Breast epithelium (tissue), 4 donors: ENCODE measurements at places on chromosomes 7 and 10. TPM values are rescaled to one million over a fixed set of nuclear protein-coding genes. Genes with fewer than 3 reads are reported as not detected.

GRCh38 chr10:57891201-57892006 is 376.3 kb downstream of the IPMK start:
- DNase-seq = no peak

- no peak for DNase-seq
Measured at GRCh38 chr10:109962247-109962646, 38.9 kb upstream of the XPNPEP1 start.

DNA sequence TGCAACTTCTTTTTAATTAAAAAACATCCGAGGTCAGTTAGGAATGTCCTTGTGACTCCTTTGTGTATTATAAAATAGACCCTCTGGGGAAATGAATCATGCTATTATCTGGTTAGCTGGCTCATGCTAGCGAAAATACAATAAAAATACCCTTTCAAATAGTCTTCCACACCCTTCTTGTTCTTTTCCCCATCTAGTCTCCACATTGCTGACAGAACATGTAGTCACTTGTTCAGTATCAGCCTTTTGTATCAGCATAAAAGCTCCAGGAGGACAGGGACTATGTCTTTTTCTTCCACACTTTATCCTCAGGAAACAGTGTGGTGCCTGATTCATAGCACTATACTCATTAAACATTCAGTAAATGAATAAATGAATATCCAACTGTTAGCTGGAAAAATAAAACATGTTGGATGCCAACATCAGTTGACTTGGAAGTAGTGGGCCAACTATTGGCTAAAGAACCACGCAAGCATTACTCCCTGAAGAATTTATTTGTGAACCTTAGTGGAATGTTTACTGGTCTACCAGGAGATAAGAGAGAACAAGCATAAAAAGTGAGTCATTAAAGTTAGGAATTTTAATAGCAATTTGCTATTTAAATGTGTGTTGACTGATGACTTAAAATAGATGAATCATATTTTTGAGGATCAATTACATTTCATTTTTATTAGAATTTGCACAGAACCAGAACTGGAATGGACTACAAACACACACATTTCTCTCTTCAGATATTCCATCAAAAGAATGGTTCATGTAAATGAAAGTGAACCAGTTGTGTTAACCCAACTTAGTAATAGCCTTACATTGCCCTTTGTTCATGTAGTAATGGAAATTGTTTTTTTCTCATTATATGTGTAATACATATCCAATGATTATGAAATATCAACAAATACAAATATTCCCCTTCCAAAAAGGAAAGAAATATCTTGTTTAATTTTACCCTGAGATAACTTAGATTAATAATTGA is 129.6 kb downstream of the DKK1 start:
- DNase-seq = no peak

- no peak for DNase-seq
Measured at GRCh38 chr10:59560990-59561389, 148.7 kb downstream of the SLC16A9 start.

PDSS1 gene
- 7.8 TPM for total RNA-seq

GRCh38 chr10:44963772-44964633 is 4.4 kb downstream of the RASSF4 start:
- DNase-seq = no peak

ACHE gene
- 3.2 TPM for total RNA-seq

- no peak for DNase-seq
Measured at GRCh38 chr7:108345710-108346336, 110.4 kb downstream of the NRCAM start.

- DNase-seq = no peak
Measured at GRCh38 chr7:139651914-139652313, 125.9 kb downstream of the HIPK2 start.

GRCh38 chr10:79272353-79272752 is 74.9 kb upstream of the PPIF start:
- no peak for DNase-seq

ZNF248 gene
- total RNA-seq = 19.7 TPM

ANXA8L1 gene
- total RNA-seq = 55.2 TPM

DNA sequence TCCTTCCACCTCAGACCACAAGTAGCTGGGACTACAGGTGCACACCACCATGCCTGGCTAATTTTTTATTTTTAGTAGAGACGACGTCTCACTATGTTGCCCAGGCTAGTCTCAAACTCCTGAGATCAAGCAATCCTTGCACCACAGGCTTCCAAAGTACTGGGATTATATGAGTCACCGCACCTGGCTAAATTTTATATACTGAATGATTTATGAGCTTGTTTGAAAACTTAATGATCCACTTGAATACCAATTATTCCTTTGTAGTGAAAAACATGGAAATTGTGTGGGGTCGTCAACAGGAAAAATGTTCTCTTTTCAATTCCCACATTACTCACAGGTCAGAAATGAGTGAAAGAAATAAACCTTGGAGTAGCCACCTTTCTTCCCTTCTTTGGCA is 31.3 kb downstream of the RAPGEF5 start:
- DNase-seq = no peak

DNA sequence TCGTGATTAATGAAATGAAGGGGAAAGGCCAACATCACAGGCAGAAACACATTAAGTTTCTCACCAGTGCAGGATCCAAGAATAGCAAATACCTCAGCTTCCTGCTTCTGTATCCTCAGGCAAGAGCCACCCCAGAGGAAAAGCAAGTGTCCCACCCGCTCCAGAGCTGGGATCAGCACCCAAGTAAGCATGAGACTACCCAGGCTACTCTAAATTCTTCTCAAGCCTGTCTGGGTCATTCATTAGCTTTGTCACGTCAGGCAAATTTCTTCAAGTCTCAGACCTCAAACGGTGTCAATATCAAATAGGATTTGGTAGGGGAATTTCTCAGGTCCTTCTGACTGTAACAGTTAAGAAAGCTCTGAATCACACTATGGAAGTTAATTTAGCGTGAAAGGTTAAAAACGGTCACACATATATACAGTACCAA is 59.0 kb downstream of the GNA12 start:
- DNase-seq = no peak

ASB15 gene
- total RNA-seq = not detected

- DNase-seq = no peak
Measured at GRCh38 chr7:26858241-26858715, 6.1 kb downstream of the SKAP2 start.

CDNF gene
- total RNA-seq = 6.2 TPM

DNA sequence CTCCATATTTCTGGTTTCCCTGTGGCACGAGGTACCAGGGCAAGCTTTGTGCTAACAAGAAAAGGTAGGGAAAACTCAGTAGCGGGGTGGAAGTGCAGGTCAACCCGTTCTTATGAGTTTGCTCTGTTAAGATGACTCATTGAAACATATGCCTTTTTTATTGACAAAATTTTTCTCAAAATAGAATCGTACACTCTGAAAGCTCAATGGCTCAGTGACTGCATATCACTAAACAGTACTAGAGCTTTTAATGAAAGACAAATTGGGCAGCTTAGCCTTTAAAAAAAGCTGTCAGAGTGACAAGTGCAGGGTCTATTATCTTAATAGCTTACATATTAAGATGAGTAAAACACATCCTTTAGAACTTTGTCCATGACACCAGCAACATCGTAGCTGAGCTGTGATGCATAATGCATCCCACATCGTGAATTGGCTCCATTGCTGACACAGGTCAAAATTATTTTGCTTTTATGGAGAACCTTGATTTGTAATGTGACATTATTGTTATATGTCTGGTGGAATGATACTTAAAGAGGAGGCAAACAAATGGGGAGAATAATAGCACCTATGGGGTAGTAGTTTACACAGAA is 264.4 kb downstream of the ETV1 start:
- DNase-seq = no peak

DNA sequence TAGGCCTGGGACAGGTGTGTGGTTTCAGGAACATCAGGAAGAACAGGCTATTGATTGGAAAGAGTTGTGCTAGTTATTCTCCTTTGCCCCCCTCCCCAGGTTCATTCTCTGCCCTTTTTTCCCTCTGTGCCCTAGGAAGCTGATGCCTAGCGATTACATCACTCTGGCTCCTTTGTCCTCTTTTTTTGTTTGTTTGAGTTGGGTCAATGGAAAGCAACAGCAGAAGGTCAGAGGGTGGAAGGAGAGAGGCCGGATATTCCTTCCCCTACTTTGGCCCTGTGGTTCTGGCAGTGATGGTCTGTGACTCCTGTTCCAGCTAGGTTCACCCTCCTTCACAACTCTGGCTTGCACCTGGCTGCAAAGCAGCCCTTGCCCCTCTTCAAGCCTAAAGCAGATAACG is 18.9 kb downstream of the LOXL4 start:
- no peak for DNase-seq

GRCh38 chr7:22447008-22447407 is 53.0 kb downstream of the STEAP1B start:
- DNase-seq = no peak

DNA sequence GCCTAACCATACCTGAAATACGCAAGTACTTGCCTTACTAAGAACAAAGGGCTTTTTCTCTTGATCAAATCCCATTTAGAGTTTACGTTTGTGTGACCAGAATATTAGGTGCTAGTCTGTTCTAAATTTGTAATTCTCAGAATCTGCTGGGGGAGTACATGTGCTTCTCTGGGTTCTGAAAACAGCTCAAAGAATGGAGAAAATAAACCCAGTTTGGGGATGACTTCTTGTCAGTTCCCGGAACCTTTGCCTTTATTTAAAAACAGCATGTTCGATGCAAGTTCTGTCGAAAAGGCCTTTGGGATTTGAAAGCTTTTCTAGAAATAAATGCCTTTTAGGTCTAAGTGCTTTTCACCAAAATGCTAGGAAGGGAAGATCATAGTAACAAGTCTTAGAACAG is 147.0 kb downstream of the ARID5B start:
- no peak for DNase-seq

- no peak for DNase-seq
Measured at GRCh38 chr10:8576911-8577310, 522.4 kb downstream of the GATA3 start.

- DNase-seq = no peak
Measured at GRCh38 chr10:90969947-90970673, 49.2 kb upstream of the ANKRD1 start.

DNA sequence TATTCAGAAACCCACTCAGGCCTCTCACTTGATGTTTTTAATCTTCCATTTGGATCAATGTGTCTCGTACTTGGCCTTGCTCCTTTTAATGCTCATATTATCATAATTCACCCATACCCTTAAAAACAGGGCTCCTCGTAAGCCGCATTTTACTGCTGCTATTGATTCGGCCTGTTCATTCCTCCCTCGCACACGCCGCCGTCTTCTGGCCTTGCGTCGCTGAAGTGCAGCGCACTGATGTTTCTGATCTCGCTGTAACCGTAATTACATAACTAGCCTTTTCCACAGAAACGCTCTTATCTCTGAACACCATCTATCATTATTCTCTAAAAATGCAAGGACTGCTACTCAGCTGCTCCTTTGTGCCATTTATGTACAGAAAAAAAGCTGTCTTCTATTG is 544.5 kb upstream of the FOXK1 start:
- DNase-seq = no peak

GRCh38 chr10:17655567-17656146 is 11.7 kb downstream of the STAM start:
- DNase-seq = no peak

ITIH5 gene
- 18.7 TPM for total RNA-seq

- DNase-seq = no peak
Measured at GRCh38 chr7:6614953-6615722, at the start of gene ZNF853. TSS of gene ZNF853 (plus strand) at chr7:6615610. CDS start at chr7:6616175, 565 bp downstream.

DNA sequence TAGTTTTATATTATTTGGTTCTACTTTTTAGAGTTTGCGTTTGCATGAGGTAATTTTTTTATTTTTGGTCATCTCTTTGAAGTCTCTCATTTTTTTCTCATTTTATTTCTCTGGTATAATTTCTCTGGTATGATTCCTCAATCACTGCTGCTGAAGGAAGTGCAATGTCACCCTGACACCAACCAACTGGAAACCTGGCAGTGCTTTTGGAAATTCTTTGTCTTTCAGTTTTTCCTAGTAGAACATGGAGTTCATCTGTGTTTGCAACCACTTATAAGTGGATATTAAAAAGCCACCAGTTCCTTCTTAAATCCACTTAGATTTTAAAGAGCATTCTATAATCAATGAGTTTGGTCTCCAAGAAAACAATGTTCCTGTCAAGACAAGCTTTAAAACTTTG is 291.8 kb downstream of the PRKG1 start:
- no peak for DNase-seq

- DNase-seq = no peak
Measured at GRCh38 chr10:42650374-42650773, 12.0 kb upstream of the ZNF33B start.

- DNase-seq = no peak
Measured at GRCh38 chr7:73533742-73534141, 11.6 kb upstream of the BAZ1B start.

- DNase-seq = no peak
Measured at GRCh38 chr7:18153183-18153748, 125.6 kb upstream of the PRPS1L1 start.

DNA sequence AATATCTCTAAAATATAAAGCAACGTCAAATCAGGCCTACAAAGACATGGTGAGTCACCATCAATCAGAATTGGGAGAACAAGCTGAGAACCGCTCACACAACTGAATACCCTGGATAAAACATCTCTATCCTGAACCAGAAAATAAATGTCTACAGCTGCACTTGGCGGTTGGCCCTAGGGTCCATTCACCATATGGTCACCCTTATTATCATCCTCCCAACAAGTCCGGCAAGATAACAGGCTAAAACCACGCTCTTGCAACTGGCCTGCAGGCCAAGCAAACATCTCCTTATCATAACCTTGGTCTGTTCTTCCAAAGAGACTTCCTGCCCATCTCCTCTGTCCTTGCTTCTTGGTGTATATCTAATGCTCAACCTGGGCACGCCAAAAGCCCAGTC is 310.7 kb downstream of the CALN1 start:
- no peak for DNase-seq

- no peak for DNase-seq
Measured at GRCh38 chr7:19663816-19664462, 44.9 kb downstream of the POLR1F start.

GRCh38 chr10:126387041-126387921 is 996 bp downstream of the ADAM12 start:
- peak; percentile 63 for DNase-seq

DNA sequence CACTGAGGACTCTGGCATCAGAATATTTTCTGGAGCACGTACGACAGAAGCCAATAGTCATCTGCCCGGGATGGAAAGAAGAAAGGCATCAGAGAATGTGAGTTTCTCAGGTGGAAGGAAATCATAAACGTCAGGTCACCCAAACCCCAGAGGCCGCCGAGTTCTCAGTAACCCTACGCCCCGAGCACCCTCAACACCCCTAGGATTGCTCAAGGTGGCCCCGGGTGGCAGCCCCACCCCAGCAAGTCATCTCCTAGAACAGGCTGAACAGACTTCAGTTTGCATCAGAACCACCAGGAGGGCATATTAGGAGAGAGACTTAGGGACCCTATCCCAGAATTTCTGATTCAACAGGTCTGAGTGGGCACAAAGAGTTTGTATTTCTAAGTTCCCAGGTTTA is 117.6 kb downstream of the TNS3 start:
- DNase-seq = no peak

NPSR1 gene
- total RNA-seq = not detected

GRCh38 chr7:23938937-23939552 is 229.0 kb downstream of the STK31 start:
- DNase-seq = no peak
